ENCODE measurements at places on chromosomes 7 and 10.

- no peak for DNase-seq
These were observed 27.8 kb downstream of the DIP2C start for GRCh38 chr10:661597-662222.

DNA sequence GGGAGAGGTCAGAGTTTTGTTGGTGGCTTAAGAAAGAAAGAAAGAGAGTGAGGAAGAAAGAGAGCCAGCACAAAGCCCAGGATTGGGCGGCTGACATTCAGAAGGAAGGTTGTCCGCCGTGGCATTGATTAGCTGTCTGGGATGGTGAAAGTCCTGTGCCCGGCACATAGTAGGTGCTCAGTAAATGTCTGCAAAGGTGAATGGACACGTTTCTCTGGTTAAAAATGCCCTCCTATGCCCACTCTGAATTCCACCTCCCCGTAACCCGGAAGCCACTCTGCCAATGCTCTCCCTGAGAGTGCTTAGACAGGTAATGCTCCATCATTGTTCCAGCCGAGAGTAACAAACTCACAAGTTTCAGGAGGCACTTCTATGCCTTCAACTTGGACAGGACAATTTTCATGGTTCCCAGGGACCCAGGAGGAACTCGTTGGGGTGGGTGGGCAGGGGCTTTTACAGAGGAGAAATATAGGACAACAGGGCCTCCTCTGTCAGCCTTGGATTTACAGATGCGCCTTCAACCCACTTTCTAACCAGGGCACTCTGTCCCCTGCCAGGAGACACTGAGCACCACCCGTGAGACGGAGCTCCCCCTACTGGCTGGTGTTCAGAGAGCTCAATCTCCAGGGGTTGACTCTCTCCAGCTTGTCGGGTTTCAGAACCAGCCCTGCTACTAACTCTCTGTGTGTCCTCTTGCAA, 411.5 kb upstream of the ZMIZ1 start:
- DNase-seq = peak; percentile 45

DNA sequence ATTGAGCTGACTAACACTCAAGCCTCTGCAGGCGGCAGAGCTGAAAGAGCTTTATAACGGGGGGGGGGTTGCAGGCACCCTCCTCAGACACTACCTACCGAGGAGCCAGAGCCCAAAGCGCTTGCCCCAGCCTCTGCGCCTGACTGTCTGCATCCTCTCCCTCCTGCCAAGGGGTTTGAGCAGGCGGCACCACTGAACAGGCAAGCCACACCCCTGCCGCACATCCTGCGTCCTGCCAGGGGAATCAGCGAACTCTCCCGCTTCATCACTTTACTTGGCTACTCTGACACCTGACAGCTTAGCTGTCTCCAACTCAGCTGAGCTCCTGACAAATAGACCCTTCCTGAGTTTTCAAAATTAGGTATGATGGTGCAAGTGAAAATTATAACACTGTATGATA, 432.6 kb upstream of the ANKRD30A start:
- DNase-seq = no peak

DNA sequence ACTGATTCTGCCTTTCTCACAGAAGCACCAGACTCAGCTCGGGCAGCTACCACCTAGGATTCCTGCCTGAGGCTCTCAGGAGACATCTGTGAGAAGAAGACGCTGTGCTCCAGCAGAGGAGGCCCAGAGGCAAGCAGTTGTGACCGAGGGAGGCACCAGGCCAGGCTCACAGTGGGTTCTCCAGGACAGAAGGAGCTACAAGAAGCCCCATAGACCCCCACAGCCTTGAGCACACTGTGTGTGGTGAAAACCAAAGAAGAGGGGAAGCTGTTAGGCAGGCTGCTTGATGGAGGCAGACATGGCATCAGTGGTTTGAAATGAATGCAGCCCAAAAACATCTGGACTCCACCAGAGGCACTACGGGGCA, 198.8 kb downstream of the GRID1 start:
- no peak for DNase-seq

- no peak for DNase-seq
These were observed 34.7 kb upstream of the FOXI2 start for GRCh38 chr10:127702271-127702670.

- DNase-seq = no peak
These were observed 20.9 kb downstream of the CCM2 start for GRCh38 chr7:45020915-45021314.

DNA sequence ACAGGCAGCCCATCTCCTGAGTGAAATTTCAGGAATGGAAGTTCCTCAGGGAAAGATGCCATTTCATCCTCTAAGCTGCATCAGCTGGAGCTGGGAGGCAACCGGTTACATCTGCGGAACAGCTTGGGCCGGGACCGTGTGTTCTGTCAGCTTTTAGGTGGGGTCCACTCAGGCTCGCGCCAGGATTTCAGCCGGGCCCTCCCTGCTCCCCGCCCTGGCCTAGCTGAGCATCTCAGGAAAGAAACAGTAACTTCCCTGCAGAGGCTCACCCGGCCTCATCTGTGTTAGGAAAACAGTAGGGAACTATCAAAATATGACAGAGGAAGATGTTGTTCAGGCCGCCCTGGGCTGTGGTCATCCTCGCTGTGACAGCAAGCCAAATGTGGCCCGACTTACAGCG, 110.4 kb downstream of the TRIL start:
- no peak for DNase-seq

DNA sequence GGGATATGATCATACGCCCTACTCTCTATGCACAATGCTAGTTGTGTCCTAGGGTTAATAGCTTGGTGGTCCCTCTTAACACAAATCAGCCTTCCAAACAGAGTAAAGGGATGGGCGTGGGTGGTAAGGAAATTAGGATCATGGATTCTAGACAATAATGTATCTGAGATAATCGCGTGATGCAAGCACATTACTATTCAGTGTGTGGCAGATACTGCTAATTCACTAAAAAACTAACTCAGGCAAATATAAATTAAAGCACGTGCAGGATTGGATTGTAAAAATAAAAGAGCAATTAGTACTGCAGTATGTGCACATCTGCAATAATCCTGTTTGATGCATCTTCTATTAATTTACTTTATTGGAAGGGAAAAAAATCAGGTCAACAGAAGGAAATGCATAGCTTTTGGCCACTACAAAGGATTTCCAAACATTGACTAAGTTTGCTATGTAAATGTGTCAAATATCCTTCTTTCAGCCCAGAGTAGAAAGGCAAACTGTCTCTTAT, 22.0 kb downstream of the TWIST1 start:
- no peak for DNase-seq

DNA sequence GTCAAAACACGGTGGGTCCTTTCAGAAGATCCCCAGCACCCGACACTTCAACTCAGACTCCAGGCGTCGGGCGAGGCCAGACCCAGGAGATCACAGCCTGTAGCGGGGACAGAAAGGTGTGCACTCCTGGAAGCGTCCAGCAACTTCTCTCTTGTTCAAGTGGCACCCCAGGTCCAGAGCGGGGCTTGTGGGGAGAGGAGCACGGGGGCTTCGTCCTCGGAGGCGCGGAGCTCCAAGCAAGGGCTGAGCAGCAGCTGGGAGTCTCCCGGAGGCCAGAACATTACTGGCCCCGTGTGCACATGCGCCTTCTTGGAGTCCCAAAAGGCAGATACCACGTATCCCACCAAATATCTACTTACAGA, 54.9 kb downstream of the ZRANB1 start:
- no peak for DNase-seq

GRCh38 chr10:125757742-125758141, 17.9 kb downstream of the MMP21 start:
- DNase-seq = no peak

- DNase-seq = no peak
These were observed 215.6 kb upstream of the LRRN3 start for GRCh38 chr7:110875346-110875745.

DNA sequence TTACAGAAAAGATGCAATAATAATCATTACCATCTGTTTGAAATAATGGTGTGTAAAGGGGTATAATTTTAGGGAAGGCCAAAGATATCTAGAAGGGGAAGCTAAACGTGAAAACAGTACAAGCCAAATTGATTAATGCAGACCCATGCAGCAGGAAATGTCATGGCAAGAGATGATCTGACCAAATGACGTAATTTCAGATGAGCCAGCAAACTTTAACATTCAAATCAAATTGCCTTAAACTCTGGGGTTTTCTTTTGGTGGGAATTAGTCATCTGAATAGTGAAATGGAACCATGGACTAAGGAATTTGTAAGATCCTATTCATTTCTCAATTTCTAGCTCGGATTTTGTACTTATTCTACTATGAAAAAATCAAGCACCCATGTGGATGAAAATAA, 21.4 kb upstream of the SCIN start:
- DNase-seq = peak; percentile 4

- DNase-seq = peak; percentile 30
These were observed 155.5 kb upstream of the AHR start for GRCh38 chr7:17142831-17143541.

DNA sequence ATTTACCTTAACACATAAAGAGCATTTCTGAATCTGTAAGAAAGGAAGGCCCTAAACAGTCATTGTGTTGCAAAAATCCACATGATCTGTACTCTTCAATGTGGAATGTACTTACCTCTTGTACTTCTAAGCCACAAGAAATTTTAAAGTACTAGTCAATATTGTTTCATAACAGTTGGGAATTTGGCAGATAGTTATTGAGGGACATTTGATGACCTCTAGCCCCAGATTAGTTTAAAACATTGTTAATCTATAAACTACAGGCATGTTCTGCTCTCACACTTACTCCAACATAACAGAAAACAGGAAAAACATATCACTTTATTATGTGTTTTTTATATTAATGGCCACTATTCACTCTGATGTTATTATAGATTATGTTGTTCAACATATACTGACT, 985.7 kb upstream of the LRRTM3 start:
- no peak for DNase-seq

- DNase-seq = no peak
These were observed 1.5 kb downstream of the CALHM1 start for GRCh38 chr10:103457176-103457712.

DNA sequence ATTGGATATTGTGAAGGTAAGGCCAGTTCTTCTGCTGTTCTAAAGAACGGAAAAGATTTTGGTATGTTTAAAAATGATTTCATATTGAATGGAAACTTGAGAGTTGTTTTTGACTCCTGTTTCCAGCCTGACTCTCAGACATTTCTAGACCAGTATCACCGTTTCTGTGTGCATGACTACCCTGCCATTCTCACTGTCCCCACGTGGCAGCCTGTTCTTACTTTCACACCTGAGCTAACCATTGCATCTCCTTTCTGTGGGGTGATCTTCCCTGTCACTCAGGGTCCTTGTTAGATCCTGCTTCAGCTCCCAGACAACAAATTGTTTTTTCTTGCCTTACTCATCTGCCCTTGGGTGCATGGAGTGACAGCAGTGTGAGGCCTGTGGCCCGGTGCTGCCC, 38.9 kb downstream of the GLRX3 start:
- no peak for DNase-seq
